Stomach (tissue), 19 donors: ENCODE measurements at places on chromosomes 3 and 15. TPM values are rescaled to one million over a fixed set of nuclear protein-coding genes. Genes with fewer than 3 reads are reported as not detected.
A peak's percentile ranks its signal among the peaks of the same experiment; 100 is the strongest.

DNA sequence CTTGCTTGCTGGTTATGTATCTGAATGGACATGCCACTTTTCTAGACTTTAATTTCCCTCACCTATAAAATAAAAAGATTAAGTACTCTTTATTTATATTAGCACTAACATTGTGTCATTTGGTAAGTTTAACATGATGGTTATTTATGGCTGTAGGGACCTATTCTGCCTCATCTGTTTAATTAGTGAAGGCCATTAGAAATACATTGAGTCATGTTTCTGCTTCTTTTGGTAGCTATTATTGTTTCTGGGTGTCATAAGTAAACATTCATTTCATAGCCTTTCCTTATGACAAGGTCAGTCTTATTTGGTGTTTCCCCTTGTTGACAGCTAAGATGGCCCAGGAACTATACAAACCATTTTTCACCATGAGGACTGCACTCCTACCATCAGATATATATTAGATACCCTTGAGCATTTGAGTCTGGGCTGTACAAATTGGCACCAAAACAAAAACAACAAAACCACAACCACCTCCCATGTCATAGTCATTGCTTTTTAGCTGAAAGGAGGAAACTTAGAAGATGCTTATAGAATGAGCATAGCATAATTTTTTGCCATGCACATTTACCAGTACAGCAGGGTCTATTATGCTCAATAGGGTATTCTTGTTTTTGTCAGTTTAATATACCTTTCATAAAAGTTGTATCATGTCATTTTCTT is 39.3 kb downstream of the SRP14 start:
- no peak overlapping the region for H3K27ac ChIP-seq
- DNase-seq, result no peak
- H3K4me3 ChIP-seq, result no peak overlapping the region

Gene CLDN16
- total RNA-seq, result not detected

Gene TMC3
- total RNA-seq, result not detected

Gene GOLGA6L4
- 6.2 TPM for total RNA-seq

GRCh38 chr3:84967767-84968581 is 9.2 kb downstream of the CADM2 start:
- H3K4me1 ChIP-seq, result no peaks in the 10 kb centered on the region
- peak; percentile 20 for DNase-seq
- no peaks in the 10 kb centered on the region for H3K27me3 ChIP-seq
- H3K36me3 ChIP-seq, result no peaks in the 10 kb centered on the region

- H3K4me1 ChIP-seq, result no peaks in the 10 kb centered on the region
- no peaks in the 10 kb centered on the region for H3K36me3 ChIP-seq
- H3K4me3 ChIP-seq, result no peak overlapping the region
- no peaks in the 10 kb centered on the region for H3K27me3 ChIP-seq
- no peak for DNase-seq
Measured at GRCh38 chr3:100458814-100459213, 33.6 kb upstream of the TMEM45A start.

DNA sequence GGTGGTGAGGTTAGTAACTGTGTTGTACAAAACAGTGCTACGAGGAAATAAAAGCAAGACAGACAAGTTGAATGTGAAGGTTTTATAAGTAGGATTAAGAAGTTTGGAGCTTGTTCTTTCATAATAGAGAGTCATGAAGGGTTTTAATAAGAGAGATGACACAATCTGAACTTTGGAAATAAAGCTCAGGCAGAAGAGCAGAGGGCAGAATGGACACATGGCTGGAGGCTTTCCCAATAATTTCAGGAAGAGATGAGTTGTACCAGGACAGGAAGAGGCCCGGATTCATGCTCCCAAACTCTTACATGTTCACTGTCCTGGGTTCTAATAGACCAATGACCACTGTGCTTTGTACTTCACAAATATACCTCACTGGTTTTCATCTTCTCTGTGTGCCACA is 194.8 kb downstream of the SLC9A9 start:
- H3K4me1 ChIP-seq, result no peaks in the 10 kb centered on the region
- H3K27ac ChIP-seq, result no peak overlapping the region
- H3K4me3 ChIP-seq, result no peak overlapping the region
- H3K27me3 ChIP-seq, result no peaks in the 10 kb centered on the region

DNA sequence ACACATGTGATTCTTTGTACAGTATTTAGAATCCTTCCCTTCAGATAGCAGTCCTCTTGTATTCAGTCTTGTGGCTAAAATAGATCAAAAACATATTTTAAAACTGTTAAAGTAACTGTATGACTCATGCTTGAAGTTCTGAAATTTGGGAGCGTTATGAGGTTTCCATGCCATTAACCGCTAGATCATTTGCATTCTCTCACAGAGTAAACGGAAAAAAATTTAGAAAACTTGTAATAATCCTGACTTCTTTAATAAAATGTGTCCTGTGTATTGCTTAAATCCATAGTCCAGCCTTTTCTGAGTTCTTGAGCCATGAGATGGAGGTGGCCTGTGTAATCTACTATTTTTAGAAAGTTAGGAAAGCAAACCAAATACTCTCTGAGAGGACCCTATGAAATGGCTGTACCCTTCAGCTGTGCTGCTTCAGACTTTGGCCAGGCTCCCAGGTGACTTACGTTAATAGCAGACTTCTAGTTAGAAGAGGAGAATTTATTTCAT is 33.8 kb downstream of the MBNL1 start:
- peak overlapping the region; percentile 86 for H3K27ac ChIP-seq
- no peaks in the 10 kb centered on the region for H3K27me3 ChIP-seq
- H3K4me3 ChIP-seq, result peak overlapping the region; percentile 37
- H3K4me1 ChIP-seq, result peaks cover 93% of the 10 kb centered on the region
- no peaks in the 10 kb centered on the region for H3K36me3 ChIP-seq

Gene ADCY5
- 6.1 TPM for total RNA-seq

- H3K4me1 ChIP-seq, result peaks cover 20% of the 10 kb centered on the region
- no peaks in the 10 kb centered on the region for H3K27me3 ChIP-seq
- no peaks in the 10 kb centered on the region for H3K36me3 ChIP-seq
- no peak overlapping the region for H3K27ac ChIP-seq
- no peak overlapping the region for H3K4me3 ChIP-seq
Measured at GRCh38 chr3:113055201-113055600, 64.4 kb downstream of the GTPBP8 start.

GRCh38 chr3:142787719-142788118 is 63.9 kb downstream of the TRPC1 start:
- H3K4me1 ChIP-seq, result no peaks in the 10 kb centered on the region
- no peaks in the 10 kb centered on the region for H3K36me3 ChIP-seq

Gene AHSG
- total RNA-seq, result not detected

Gene PRICKLE2
- total RNA-seq, result 10.7 TPM

GRCh38 chr15:40067921-40068624 is 29.1 kb upstream of the SRP14 start:
- H3K4me1 ChIP-seq, result peaks cover 44% of the 10 kb centered on the region
- H3K4me3 ChIP-seq, result no peak overlapping the region
- DNase-seq, result no peak
- no peaks in the 10 kb centered on the region for H3K36me3 ChIP-seq
- no peak overlapping the region for H3K27ac ChIP-seq

DNA sequence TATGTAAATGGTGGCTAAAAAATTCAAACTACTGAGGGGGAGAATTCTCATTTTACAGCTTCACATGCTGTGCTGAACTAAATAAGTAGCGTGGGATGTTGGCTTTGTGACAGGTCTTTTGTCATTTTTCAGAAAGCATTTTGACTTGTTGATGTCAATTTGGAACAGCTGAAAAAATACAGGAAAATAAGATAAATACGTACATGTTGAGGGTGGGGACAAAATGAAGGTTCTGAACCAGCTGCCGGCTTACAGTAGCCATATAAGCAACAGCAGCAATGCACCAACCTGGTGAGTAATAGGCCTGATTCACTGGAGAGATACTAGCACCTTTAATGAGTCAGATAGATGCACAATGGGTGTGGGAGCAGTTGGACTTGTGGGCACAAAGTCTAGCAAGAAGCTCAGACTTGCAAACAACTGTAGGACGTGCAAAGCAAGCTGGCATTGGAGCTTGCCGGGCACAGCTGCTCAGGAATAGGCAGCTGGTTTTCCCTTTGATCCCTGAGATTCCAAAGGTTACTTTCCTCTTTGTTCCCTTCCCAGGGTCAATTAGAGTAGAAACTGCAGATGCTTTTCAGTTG is 12.9 kb downstream of the B3GNT5 start:
- peaks cover 14% of the 10 kb centered on the region for H3K36me3 ChIP-seq
- peak overlapping the region; percentile 38 for H3K27ac ChIP-seq
- H3K27me3 ChIP-seq, result no peaks in the 10 kb centered on the region
- H3K4me3 ChIP-seq, result no peak overlapping the region
- peak; percentile 78 for DNase-seq
- peaks cover 34% of the 10 kb centered on the region for H3K4me1 ChIP-seq

GRCh38 chr3:44886561-44886960 is 12.2 kb downstream of the TGM4 start:
- no peak overlapping the region for H3K4me3 ChIP-seq
- no peak for DNase-seq

DNA sequence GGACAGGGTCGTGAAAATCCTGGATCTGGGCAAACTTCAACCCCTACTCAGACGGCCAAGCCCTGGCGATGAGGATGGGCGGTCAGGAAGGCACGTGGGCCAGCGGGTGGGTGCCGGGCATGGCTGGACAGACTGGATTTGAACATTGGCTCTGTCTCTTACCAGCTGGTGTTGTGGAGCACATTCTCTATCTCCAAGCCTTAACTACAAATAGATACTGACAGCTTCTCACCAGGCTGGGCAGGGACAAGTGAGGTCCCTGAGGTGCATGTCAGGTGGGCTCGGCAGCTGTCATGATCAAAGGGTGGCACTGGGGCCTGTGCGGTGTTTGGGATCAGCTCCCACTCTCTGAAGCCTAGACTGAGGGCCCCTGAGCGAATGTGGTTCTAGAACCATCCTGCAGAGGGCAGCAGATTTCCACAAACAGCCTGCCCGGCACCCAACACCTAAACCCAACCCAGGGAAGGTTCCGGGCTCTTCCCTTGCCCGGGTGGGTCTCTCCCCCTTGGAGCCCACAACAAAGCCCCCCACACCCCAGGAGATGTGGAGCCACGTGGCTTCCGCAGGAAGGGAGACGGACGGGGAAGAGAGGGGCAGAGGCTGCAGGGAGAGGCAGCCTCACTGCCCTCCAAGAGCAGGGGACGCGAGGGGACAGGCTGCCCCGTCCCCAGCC is 58.4 kb downstream of the RGMA start:
- H3K27ac ChIP-seq, result peak overlapping the region; percentile 75
- peak; percentile 77 for DNase-seq
- H3K27me3 ChIP-seq, result no peaks in the 10 kb centered on the region
- peaks cover 57% of the 10 kb centered on the region for H3K4me1 ChIP-seq
- peak overlapping the region; percentile 0 for H3K4me3 ChIP-seq
- peaks cover 14% of the 10 kb centered on the region for H3K36me3 ChIP-seq

GRCh38 chr15:28904003-28904402 is 18.2 kb downstream of the APBA2 start:
- no peaks in the 10 kb centered on the region for H3K4me1 ChIP-seq
- no peaks in the 10 kb centered on the region for H3K27me3 ChIP-seq
- H3K36me3 ChIP-seq, result no peaks in the 10 kb centered on the region
- H3K4me3 ChIP-seq, result no peak overlapping the region
- DNase-seq, result no peak
- no peak overlapping the region for H3K27ac ChIP-seq

Gene GALNT15
- 16.5 TPM for total RNA-seq

DNA sequence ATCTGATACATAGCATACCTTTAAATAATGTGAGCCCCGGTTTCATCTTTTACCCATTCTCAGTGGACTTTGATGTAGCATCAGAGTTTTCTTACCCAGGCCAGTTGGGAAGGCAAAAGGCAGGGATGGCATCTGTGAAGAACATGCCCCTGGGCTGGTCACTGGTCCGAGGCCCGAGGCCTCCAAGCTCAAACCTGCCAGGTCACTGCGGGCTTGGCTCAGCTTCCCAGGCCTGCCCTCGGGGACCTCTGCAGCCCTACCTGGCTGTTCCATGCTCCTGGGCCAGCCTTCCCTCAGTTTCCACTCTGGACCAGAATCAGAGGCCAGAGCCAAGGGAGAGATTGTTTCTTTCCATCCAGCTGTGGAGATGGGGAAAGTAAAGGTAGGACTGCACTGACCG is 26.9 kb downstream of the NR1I2 start:
- peaks cover 5% of the 10 kb centered on the region for H3K4me1 ChIP-seq
- no peak for DNase-seq
- H3K4me3 ChIP-seq, result no peak overlapping the region
- H3K27ac ChIP-seq, result no peak overlapping the region
- H3K27me3 ChIP-seq, result no peaks in the 10 kb centered on the region

Gene ANKRD63
- 0.37 TPM for total RNA-seq

Gene KY
- total RNA-seq, result not detected

GRCh38 chr3:148146947-148147826 is 550.5 kb upstream of the AGTR1 start:
- no peak overlapping the region for H3K27ac ChIP-seq
- H3K4me1 ChIP-seq, result no peaks in the 10 kb centered on the region
- no peaks in the 10 kb centered on the region for H3K36me3 ChIP-seq
- H3K4me3 ChIP-seq, result no peak overlapping the region
- no peaks in the 10 kb centered on the region for H3K27me3 ChIP-seq

Gene IQCH
- 9.4 TPM for total RNA-seq

- H3K36me3 ChIP-seq, result no peaks in the 10 kb centered on the region
- H3K4me3 ChIP-seq, result no peak overlapping the region
- H3K27me3 ChIP-seq, result no peaks in the 10 kb centered on the region
Measured at GRCh38 chr3:183502237-183503181, 53.0 kb downstream of the KLHL6 start.

GRCh38 chr3:243356-243725 is 46.8 kb downstream of the CHL1 start:
- no peaks in the 10 kb centered on the region for H3K36me3 ChIP-seq
- no peaks in the 10 kb centered on the region for H3K27me3 ChIP-seq
- H3K27ac ChIP-seq, result no peak overlapping the region
- H3K4me1 ChIP-seq, result no peaks in the 10 kb centered on the region

Gene TMCO5A
- not detected for total RNA-seq

Gene TRAT1
- total RNA-seq, result not detected

Gene COL8A1
- total RNA-seq, result 12.5 TPM

- H3K4me3 ChIP-seq, result no peak overlapping the region
- peak; percentile 72 for DNase-seq
- H3K27me3 ChIP-seq, result no peaks in the 10 kb centered on the region
- no peak overlapping the region for H3K27ac ChIP-seq
- H3K4me1 ChIP-seq, result no peaks in the 10 kb centered on the region
- no peaks in the 10 kb centered on the region for H3K36me3 ChIP-seq
Measured at GRCh38 chr3:17258823-17259436, 374.2 kb downstream of the PLCL2 start.

DNA sequence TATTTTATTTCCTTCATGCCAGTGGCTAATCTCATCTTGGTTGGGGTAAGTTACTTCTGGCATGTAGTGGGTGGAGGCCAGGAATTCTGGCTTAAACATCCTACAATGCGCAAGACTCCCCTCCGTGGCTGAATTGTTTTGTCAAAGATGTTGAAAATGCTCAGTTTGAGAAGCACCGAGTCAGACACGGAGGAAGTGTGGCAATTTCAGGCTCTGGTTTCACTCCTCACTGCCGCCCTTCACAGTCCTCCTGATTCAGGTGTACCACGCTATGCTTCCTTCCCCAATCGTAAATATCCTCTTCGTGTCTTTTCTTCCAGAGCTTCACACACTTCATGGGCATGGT is 150.7 kb downstream of the OPA1 start:
- no peaks in the 10 kb centered on the region for H3K36me3 ChIP-seq
- no peak overlapping the region for H3K4me3 ChIP-seq
- H3K4me1 ChIP-seq, result no peaks in the 10 kb centered on the region
